ENCODE measurements at places on chromosomes 2 and 18.

GRCh38 chr2:123086613-123087385 lies 938.3 kb upstream of the CNTNAP5 start:
- no peaks in the 10 kb centered on the region for H3K36me3 ChIP-seq
- H3K27me3 ChIP-seq: no peaks in the 10 kb centered on the region
- no peak for DNase-seq

- H3K27me3 ChIP-seq: 0 out of 2 replicates have a peak, but pooled peaks cover 16% of the 10 kb centered on the region
- no peaks in the 10 kb centered on the region for H3K36me3 ChIP-seq
- H3K4me1 ChIP-seq: no peaks in the 10 kb centered on the region
- no peak overlapping the region for H3K4me3 ChIP-seq
- no peak overlapping the region for H3K27ac ChIP-seq
Measured at GRCh38 chr2:237039301-237040031, 46.2 kb upstream of the COPS8 start.

GRCh38 chr2:1791006-1791605 lies 46.8 kb upstream of the PXDN start:
- no peak overlapping the region for H3K4me3 ChIP-seq
- no peaks in the 10 kb centered on the region for H3K36me3 ChIP-seq
- no peak for DNase-seq
- H3K27me3 ChIP-seq: peaks cover 4% of the 10 kb centered on the region

DNA sequence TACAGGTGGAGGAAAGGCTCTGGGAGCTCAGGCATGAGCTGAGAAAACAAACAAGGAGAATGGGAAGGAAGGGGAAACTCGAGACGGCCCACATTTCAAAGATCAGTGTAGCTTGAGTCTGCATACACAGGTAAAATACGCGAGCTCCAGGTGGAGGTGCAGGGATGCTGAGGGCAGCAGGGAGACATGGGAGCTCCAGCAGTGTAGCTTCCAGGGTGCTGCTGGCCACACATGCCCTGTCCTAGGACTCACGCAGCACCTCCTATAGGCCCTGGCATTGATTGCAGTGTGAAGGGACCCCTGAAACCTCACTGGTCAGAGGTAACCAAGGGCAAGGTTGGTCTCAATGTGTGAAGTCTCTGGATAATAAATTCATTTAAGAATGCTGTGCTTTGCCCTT lies 362.8 kb upstream of the HS6ST1 start:
- no peaks in the 10 kb centered on the region for H3K4me1 ChIP-seq
- no peak overlapping the region for H3K4me3 ChIP-seq
- no peaks in the 10 kb centered on the region for H3K36me3 ChIP-seq
- H3K27ac ChIP-seq: no peak overlapping the region
- 0 out of 2 replicates have a peak, but pooled peaks cover 7% of the 10 kb centered on the region for H3K27me3 ChIP-seq

- 0 out of 2 replicates have a peak, but pooled peaks cover 5% of the 10 kb centered on the region for H3K4me1 ChIP-seq
- no peak for DNase-seq
- no peaks in the 10 kb centered on the region for H3K36me3 ChIP-seq
- H3K27ac ChIP-seq: no peak overlapping the region
- no peaks in the 10 kb centered on the region for H3K27me3 ChIP-seq
Measured at GRCh38 chr2:238914648-238915015, 66.7 kb downstream of the TWIST2 start.

GRCh38 chr2:181859123-181859522 lies 32.4 kb upstream of the ITPRID2 start:
- DNase-seq: no peak
- H3K4me3 ChIP-seq: no peak overlapping the region
- H3K27ac ChIP-seq: no peak overlapping the region
- peaks cover 26% of the 10 kb centered on the region for H3K4me1 ChIP-seq
- H3K27me3 ChIP-seq: no peaks in the 10 kb centered on the region

GRCh38 chr2:220276741-220277444 lies 649.5 kb downstream of the SLC4A3 start:
- H3K27ac ChIP-seq: no peak overlapping the region

- H3K27me3 ChIP-seq: no peaks in the 10 kb centered on the region
- no peak overlapping the region for H3K4me3 ChIP-seq
- no peaks in the 10 kb centered on the region for H3K36me3 ChIP-seq
Measured at GRCh38 chr2:56132138-56132537, 51.7 kb upstream of the CCDC85A start.

DNA sequence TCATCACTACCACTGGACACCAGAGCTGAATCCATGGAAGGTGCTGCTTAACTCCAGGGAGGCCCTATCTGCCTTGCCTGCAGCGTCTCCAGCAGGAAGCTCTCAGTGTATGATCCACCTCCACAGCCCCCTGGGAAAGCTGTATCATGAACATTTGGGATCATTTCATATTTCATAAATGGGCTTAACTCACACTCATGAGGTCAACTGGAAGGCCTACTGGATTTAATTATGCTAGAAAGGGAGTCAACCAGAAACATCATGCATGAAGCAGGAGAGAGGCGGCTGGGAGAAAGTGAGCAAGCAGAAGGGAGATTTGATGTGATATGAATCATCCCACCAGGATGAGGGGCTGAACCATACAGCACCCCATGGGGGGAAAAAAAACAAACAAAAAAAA lies 537.7 kb downstream of the TNS1 start:
- no peak overlapping the region for H3K27ac ChIP-seq
- DNase-seq: no peak
- no peaks in the 10 kb centered on the region for H3K4me1 ChIP-seq
- no peak overlapping the region for H3K4me3 ChIP-seq
- no peaks in the 10 kb centered on the region for H3K36me3 ChIP-seq

DNA sequence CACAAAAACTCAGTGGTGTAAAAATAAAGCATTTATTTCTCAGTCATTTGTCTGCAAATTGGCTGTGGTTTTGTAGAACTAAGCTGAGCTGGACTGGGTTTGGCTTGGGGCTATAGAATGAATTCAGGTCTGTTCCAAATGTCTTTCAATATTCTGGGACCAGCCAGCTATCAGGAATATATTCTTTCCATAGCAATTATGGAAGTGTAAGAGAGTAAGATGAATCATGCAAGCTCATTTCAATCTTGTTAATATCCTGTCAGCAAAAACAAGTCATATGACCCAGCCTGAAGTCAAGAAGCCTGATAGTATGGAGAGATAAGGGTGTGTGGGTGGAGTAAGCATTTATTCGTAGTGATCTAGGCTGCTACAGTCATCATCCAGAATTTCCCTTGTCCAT lies 481.0 kb upstream of the CDH2 start:
- H3K27ac ChIP-seq: no peak overlapping the region
- H3K4me3 ChIP-seq: no peak overlapping the region
- H3K36me3 ChIP-seq: no peaks in the 10 kb centered on the region
- no peaks in the 10 kb centered on the region for H3K27me3 ChIP-seq

DNA sequence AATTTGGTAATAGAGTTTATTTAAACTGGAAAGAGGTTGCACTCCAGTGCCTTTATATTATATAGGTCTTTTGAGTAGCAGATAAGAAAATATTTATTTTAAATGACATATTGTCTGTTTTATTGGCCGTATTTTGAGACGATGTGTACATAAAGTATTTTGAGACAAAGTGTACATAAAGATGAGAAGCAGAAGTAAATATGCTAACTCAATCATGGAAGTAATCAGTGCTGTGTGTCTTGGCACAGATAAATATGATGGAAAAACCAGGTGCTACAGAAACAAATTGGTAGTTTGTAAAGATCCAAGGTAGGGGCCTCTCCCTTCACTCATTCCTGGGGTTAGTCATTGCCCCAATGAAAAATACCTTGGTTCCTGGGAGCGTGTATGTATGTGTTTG lies 382.9 kb downstream of the DSEL start:
- no peaks in the 10 kb centered on the region for H3K4me1 ChIP-seq
- no peak overlapping the region for H3K4me3 ChIP-seq
- no peak for DNase-seq
- H3K36me3 ChIP-seq: no peaks in the 10 kb centered on the region

DNA sequence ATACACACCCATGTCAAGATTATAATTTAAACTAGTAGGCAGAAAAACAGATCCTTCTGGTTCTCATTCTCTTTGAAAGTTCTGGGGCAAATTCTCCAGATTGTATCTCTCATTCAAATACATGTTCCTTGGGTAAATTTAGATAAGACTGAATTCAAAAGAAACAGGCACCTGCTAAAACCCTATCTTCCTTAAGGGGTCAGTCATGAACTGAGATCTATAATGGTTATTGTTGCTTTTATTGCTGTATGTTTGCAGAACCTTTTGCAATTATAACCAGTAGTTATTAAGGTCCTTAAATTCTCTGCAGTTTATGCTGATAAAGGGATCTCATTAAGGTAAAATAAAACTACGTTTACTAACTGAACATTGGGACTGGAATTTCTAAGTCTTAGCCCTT lies 83.5 kb downstream of the MYO5B start:
- no peak overlapping the region for H3K27ac ChIP-seq
- H3K4me1 ChIP-seq: no peaks in the 10 kb centered on the region
- no peaks in the 10 kb centered on the region for H3K27me3 ChIP-seq

DNA sequence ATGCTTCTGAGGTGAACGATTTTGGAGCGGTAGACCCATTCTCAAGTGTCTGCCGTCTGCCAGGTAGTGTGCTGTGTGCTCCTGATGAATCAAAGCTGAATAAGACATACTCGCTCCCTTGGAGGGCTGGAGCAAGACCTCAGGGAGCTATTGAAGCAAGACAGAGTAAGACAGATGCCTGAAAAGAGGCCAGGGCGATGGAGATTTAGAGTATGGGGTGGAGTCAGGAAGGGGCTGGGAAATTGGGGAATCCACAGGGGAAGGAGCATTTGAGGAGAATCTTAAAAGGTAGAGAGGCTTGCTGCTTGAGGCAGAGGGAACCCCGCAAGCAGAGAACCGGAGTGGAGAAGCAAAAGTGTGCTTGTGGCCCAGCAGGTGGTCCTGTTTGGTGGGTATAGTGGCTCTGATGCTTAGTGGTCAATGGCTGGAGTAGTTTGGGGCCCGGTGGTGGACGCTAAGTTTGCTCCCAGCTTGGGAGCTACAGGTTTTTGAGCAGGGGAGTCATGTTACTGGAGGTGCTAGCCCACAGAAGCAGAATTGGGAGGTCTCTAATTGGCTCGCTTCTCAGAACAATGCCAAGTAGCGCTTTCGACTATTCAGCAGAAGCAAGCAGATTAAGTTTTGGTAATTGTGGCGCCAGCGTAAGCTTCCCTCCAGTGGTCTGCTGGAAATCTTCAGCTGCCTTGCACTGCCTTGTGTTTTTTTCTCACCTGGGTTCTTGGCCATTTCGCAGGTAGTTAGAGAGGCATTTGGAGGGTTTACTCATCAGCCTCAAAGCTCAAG lies 2.0 kb downstream of the CNNM4 start:
- no peaks in the 10 kb centered on the region for H3K27me3 ChIP-seq
- no peak overlapping the region for H3K27ac ChIP-seq
- H3K36me3 ChIP-seq: no peaks in the 10 kb centered on the region
- no peak for DNase-seq
- H3K4me3 ChIP-seq: no peak overlapping the region

DNA sequence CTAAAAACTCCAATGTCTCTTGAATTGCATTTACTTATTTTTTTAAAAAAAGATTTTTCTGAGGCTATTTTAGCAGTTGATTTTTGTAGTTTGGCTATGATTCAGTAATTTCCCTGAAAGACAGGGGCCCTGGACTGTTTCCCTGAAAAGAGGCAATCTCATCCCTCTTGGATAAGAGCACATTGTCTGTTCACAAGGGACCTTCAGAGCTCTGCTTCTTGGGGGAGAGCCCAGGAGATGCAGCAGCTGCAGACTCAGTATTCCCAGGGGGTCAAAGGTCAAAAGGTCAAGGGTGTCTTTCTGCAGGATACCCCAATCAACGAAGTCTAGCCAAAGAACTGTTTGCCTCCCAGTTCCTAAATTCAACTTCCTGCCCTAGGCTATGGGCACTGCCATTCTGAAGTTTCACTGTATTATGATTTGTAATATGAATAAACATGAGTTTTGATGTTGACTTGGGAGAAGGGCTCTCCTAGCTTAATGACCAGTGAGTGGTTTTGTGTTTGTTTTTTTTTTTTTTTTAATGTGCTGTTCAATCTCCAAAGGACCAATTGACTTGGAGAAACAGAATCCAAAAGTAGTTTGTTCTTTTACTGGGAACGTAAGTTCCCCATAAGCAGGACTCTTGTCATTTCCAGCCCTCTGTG lies 157.0 kb upstream of the SERPINE2 start:
- no peak overlapping the region for H3K27ac ChIP-seq
- no peaks in the 10 kb centered on the region for H3K27me3 ChIP-seq
- DNase-seq: no peak
- H3K4me1 ChIP-seq: no peaks in the 10 kb centered on the region
- H3K36me3 ChIP-seq: no peaks in the 10 kb centered on the region

DNA sequence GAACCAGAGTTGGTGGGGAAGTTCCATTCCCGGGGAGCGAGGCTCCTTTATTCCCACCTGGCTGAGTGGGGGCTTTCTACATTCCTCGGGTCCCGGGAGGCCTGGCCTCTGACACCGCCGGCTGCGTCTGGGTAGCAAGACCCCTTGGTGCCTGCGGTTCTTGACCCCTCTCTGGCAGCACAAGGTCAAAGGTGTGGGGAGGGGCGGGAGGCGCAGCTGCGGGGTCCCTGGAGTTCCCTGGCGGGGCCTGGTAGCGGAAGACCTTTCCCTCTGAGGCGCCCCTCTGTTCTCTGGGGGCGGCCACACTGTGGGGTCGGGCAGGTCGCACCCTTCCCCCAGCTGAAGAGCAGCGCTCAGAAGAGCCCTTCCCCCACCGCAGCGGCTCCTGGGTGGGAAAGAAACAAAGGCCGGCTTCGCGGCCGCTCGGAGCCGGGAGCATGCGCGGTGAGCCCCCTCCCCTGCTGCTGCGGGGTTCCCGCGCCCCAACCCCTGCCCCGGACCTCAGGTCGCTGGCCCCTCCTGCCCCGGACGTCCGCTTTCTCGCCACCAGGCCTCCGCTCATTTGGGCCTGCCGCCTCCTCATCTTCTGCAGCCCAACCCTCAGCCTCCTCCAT lies 146.3 kb downstream of the ANKRD44 start:
- no peak for DNase-seq
- no peaks in the 10 kb centered on the region for H3K36me3 ChIP-seq
- H3K4me3 ChIP-seq: no peak overlapping the region
- no peaks in the 10 kb centered on the region for H3K27me3 ChIP-seq
- no peak overlapping the region for H3K27ac ChIP-seq

DNA sequence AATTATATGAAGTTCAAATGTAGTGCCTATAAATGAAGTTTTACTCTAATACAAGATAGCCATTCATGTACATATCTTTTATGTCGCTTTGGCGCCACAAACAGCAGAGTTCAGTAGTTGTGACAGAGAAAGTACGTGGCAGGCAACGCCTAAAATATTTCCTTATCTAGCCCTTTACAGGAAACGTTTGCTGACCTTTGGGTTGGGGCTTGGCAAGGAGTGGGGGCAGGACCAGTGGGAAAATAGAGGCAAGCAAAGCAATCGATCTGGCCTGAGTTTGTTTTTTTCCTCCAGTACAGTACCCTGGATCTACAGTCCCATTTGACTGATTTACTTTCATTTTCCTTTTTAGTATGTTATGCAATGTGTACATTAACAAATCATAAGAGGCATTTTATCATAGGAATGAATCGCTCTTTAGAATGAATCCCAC lies 13.1 kb downstream of the CCDC68 start:
- no peaks in the 10 kb centered on the region for H3K36me3 ChIP-seq
- peak; percentile 26 for DNase-seq
- H3K27me3 ChIP-seq: no peaks in the 10 kb centered on the region
- peaks cover 10% of the 10 kb centered on the region for H3K4me1 ChIP-seq

- peaks cover 8% of the 10 kb centered on the region for H3K27me3 ChIP-seq
- H3K4me1 ChIP-seq: no peaks in the 10 kb centered on the region
- DNase-seq: no peak
- H3K36me3 ChIP-seq: no peaks in the 10 kb centered on the region
Measured at GRCh38 chr2:100214265-100214971, 72.0 kb upstream of the AFF3 start.

GRCh38 chr2:145207884-145208283 lies 688.0 kb upstream of the ZEB2 start:
- no peak overlapping the region for H3K4me3 ChIP-seq
- DNase-seq: no peak
- H3K27ac ChIP-seq: no peak overlapping the region
- H3K36me3 ChIP-seq: no peaks in the 10 kb centered on the region

Measured in HCT116 (cell line).